Substantia nigra (tissue), 51 donors: ENCODE measurements at places on chromosomes 1 and 21.

DNA sequence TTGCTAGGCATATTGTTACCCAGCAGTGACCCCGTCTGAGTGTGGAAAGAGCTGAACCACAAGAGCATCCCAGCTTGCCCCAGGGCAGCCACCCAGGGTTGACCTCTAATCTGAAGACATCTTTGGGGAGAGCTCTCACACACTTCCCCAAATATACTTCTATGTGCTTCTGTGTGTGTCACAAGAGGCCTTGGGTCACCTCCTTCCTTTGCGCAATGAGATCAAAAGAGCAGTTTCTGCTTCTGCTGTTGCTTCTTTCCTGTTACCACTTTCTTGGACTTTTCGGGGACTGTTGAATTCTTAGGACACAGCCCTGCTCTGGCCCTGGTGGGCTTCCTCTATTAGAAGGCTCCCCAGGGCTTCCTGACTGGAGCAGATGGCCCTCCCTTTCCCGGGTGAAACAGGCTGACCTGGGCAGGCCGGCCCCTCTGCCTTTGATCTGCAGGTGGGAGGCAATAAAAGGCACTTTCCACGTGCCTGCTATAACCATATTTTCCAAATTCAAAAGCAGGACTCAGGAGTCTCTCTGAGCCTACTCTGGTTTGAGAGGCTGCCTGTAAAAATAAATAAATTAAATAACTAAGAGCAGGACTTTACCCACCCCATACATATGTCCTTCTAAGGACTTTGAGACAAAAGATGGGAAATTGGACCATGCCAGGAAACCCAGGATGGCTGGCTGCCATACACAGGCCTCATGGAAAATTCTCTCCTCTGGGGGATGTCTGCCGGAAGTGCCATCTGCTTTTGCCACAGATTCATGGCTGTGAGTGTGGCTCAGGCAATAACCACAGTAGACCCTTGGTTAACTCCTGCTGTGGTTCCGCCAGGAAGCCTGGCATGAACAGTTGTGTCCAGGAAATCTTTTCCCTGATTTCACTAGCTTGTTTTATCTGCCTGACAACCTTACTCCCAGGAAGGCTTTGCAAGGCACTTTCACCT, 28.3 kb upstream of the RCSD1 start:
- no peak for DNase-seq

DNA sequence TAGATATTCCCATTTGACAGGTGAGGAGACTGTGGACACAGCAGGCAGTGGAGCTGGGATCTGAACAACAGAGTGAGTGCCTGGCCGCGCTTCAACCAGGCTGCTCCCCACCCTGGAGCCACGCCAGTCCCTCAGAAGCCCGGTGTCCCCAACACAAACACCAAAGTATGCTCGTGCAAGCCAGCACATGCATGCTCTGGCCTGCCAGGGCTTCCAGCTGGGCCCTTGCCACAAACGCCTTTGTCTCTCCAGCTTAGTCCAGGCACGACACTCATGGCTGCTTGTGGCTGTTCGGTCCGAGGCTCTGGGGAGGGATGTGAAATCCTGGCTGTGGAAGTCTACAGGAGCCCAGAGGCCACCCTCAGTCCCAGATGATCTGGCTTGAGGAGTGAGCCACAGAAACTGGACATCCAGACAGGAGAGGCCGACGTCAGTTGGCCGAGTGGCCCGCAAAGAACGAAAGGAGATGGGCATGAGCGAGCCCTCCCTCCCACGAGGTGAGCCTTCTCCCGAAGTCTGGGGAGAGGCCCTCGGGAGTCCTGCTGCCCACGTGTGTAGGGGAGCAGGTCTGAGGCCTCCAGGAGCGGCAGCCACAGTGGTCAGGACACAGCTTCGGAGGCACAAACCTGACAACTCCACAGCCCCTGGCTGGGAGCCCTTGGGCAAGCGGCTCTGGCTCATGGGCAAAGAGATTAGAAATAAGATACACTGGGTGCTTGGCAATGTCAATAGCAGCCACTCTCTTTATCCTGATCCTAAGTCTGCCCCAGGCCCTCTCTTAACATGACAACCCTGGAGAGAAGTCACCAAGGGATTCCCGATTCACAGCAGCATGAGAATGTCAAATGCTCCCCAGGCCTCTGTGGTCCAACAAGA, 117.1 kb upstream of the IFFO2 start:
- peak; percentile 41 for DNase-seq

DNA sequence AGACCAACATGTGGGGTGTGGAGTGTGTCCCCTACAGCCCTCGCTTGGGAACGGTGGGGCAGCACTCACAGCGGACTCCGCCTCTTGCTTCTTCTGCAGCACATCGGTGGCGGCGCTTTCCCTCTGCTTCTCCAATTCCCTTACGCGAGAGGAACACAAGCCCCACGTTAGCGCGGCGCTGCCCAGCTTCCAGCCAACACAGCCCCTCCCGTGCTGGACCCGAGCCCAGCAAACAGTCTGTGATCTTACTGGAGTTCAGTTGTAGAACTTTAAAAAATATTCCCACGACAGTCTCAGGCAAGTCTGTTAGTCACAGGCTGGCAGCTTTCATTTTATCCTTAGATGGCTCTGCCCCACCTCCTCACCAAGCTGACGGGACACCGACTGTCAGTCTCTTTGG, 13.6 kb downstream of the THAP3 start:
- peak; percentile 9 for DNase-seq

DNA sequence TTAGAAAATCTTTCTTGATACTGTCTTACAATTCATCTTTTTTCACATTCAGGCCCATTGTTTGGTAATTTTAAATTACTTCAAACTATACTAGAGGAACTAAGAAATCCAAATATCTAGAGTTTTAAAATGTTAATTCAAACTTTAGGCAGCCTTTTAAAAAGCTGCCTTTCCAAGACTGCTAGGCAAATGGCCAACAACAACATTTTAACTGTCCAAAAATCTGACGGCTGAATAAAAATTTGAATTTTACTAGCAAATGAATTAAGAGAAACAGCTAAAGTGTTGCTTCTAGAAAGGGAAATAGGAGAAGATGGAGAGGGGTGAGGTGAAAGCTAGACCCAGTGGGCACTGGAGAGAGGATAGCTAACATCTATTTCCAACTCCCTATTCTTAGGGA, 17.2 kb downstream of the DPYD start:
- DNase-seq: no peak

GRCh38 chr1:214941061-214941460, 141.5 kb upstream of the KCNK2 start:
- DNase-seq: no peak

DNA sequence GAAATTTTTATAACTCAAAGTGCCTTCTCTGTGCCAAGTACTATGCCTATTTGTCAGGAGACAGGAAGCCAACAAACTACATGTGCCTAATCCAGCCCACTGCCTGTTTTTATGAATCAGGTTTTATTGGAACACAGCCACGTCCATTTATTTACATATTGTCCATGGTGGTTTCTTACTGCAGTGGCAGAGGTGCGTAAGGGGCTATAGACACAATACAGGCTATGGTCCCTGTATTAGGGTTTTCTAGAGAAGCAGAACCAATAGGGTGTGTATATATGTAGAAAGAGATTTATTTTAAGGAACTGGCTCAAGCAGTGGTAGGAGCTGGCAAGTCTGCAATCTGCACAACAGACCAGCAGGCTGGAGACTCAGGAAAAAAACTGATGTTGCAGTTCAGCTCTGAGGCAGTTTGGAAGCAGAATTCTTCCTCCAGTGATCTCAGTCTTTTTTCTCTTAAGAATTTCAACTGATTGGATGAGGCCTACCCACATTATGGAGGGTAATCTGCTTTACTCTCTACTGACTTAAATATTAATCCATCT, 15.4 kb downstream of the PPIE start:
- no peak for DNase-seq

GRCh38 chr1:209673631-209674417, 1.4 kb upstream of the G0S2 start:
- DNase-seq: no peak
